ENCODE measurements at places on chromosomes 5 and 9.

DNA sequence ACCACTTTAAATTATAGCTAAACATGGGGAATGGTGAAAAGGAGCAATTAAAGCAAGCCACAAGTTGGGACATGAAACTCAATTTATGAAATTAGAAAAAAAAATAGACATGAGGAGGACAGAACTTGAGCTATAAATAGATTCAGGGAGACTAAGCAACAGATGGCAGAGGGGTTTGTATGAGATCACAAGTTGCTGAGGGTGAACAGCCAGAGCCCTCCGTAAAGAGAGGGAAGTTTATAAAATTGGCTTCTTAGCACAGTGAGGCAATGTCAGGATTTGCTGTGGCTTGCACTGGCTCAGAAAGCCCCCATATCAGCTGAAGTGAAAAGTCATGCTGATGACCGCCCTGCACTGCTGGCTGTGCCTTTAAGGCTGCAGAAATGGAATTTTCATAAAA lies 443.4 kb upstream of the CD180 start:
- DNase-seq = no peak

- peak; percentile 8 for DNase-seq
Observed at GRCh38 chr5:35129921-35130485, 82.3 kb upstream of the AGXT2 start.

DNA sequence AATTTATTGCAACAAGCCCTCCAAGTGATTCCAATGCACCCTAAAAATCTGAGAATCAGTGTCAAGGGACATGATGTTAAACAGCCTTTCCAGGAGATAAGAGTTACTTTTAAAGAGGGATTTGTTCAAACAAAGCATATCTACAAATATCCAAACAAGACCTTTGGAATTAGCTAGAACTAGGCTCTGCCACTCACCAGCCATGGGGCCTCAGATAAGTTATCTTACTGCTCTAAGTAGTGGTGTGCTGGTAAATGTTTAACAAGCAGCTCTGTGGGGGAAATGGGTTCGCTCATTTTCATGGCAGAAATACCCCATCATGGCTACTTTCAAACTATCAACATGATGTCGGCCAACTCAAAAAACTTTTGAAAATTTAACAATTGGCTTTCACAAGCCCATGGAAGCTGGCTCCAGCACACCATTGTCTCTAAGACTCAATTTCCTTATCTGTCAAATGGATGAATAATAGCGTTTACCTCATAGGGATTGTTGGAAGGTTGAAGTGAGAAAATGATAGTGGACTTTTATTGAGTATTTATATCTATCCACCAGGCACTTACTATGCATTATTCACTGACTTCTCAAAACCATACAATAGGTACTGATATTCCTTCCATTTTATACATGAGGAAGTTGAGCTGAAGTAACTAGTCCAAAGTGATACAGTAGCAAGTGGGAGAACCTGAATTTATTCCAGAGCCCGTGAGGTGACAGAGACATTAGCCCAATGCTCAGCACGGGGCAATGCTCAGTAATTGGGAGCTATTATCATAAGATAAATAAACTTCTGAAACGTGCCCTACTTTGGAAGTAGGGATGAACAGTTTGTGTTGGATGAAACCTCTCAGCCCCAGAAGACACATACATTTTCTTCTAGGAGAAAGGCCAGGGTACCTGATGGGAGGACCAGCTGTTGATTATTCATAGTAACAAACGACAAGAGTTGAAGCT lies 43.2 kb downstream of the SH3RF2 start:
- no peak for DNase-seq

GRCh38 chr9:133127340-133127981 lies 6.4 kb upstream of the RALGDS start:
- no peak for DNase-seq

DNA sequence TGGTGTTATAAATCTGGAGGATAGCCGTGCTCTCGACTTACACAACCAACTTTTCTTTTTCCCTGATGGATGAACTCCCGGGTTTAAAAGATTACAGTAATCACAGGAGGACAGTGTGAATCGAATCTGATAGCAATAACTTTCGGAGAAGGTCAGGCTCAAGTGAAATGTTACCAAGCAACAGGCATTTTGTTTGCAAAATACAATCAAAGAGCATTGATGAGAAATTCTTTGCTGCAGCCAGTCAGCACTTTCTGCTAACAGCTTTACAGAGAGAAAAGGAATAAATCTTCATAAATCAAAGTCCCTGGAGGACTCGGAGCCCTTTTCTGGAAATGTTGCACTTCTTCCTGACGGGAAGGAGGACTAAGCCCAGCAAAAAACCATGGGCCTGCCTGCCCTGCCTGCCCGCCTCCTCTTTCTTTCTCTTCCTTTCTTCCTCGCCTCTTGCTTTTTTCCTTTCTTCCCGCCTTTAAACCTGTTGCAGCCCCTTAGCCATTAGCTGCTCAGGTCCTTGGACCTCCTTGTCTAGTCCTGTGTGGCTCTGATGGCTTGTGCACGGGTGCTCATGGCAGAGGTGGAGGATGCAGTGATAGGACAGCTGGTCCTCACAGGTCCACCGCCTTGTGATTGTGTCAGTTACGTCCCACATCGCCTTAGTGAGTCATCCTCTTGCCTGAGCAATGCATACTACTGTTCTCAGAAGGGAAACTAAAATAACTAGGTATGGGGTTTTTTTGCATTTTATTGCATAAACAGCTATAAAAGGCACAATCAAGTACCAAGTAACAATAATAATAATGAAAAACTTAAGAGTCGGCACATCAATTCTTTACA lies 6.2 kb downstream of the DMRT3 start:
- no peak for DNase-seq

GRCh38 chr5:43191740-43192557 lies at the start of gene NIM1K:
Gene NIM1K (plus strand): TSS chr5:43192225. CDS start chr5:43245776, 53,551 bp downstream.
- DNase-seq = no peak

DNA sequence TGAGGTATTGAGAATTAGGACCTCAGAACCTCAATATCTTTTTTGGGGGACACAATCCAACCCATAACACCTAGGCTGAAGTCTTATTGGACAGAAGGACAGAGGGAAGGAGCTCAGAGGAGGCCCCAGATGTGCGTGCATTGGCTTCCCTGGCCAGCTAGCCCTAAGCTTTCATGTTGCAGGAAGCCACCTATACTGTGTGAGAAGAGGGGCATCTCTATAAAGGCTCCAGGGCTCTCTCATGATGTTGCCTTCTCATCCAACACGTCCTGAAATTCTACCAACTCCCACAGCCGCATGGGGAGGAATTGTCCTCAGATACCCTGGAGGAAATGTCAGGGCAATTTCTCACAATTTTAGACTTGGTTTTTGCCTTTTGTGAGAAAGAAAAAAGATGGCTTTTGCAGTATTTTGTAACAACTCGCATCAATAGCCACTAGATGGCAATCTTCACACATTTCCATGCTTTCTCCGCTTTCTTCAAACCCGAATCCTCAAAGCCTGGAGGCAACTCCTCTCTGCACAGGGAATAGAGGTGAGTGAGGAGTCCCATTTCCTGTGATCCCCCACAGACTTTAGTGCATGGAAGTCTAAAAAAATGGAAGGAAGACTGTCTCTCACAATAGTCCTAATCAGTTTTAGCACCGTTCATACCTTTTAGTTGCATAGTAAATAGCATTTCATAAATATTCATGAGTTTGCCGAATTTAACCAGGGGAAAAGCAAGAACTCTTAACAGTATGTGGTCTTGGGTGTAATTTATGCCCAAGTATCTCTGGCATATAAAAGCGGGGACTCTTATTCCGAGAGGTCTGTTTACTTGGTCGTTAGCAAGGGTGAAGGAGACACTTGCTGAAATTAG lies 7.4 kb upstream of the PPP3R2 start:
- DNase-seq = no peak

- no peak for DNase-seq
Observed at GRCh38 chr9:109894921-109895758, 115.1 kb downstream of the PALM2AKAP2 start.

DNA sequence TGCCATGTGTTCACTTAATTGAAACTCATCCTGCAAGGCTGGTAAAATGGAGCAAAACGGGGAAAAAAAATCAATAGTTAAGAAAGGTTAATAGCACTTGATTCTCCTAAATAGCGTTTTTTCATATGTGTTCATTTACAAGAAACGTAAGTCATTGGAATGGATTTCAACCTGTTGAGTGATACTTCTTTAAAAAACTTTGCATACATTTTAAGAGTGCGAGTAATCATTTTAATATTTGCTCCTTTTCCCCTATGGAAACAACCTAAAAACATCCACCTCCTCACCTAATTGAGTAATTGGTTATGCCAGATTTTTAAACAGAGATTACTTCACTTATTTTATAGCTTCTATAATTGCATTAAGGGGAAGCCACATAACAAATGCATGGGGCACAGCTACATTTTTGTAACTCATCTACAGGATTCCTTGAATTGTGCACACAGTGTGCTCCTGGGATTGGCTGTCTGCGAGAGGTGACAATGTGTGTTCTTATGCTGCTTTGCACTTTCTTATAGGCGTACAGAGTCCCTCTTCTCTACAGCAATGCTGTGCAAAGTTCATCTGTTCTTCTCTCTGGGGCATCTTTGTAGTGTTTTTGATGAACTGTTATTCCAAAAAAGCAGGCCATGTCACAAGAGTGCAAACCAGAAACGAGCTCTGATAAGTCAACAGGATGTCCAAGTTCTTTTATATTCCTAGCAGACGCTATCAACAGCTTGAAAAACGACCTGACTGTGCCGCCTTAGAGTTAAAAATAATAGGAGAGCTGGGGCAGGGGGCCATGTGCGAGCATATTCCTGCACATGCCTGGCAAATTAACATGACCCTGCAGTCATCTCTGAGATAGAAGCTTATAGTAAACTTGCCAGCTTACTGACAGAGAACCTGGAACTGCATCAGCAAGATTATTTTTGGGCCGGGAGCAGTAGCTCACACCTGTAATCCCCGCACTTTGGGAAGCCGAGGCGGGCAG lies 117.9 kb downstream of the GOLPH3 start:
- DNase-seq = no peak

DNA sequence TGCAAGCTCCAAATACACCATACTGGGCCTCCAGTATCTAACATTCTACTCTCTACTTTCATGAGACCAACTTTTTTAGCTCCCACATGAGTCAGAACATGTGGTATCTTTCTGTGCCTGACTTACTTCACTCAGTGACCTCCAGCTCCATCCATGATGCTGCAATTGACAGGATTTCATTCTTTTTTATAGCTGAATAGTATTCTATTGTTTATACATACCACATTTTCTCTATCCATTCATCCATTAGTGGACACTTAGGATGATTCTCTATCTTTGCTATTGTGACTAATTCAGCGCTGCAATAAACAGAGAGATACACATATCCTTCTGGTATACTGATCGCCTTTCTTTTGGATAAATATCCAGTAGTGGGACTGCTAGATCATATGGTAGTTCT lies 68.5 kb downstream of the EPB41L4A start:
- DNase-seq = no peak

- DNase-seq = no peak
Observed at GRCh38 chr5:82386576-82386975, 108.4 kb upstream of the RPS23 start.

GRCh38 chr5:174972291-174972690 lies 247.9 kb downstream of the MSX2 start:
- DNase-seq = no peak

Data from activated T-cell treated with anti-CD3 and anti-CD28 coated beads for 1 hour (primary cell).